Astrocyte (in vitro differentiated cells and primary cell): ENCODE measurements at places on chromosomes 1 and 21. TPM values are rescaled to one million over a fixed set of nuclear protein-coding genes. Genes with fewer than 3 reads are reported as not detected.

The SPATA46 gene
- total RNA-seq = not detected in 2 replicates

The PRKAB2 gene
- 48.5 and 49.0 TPM in 2 replicates for total RNA-seq

The KRTAP7-1 gene
- total RNA-seq = not detected in 2 replicates

The APCS gene
- total RNA-seq = not detected in 2 replicates

The TFF3 gene
- total RNA-seq = 0.84 TPM in 1 of 2 replicates, not detected in the other

The KCNC4 gene
- total RNA-seq = 2.6 and 3.1 TPM in 2 replicates

The EXTL1 gene
- total RNA-seq = 26.4 and 39.9 TPM in 2 replicates

The LRRIQ3 gene
- 0.19 and 0.52 TPM in 2 replicates for total RNA-seq

The ARHGAP29 gene
- 17.6 and 19.9 TPM in 2 replicates for total RNA-seq

DNA sequence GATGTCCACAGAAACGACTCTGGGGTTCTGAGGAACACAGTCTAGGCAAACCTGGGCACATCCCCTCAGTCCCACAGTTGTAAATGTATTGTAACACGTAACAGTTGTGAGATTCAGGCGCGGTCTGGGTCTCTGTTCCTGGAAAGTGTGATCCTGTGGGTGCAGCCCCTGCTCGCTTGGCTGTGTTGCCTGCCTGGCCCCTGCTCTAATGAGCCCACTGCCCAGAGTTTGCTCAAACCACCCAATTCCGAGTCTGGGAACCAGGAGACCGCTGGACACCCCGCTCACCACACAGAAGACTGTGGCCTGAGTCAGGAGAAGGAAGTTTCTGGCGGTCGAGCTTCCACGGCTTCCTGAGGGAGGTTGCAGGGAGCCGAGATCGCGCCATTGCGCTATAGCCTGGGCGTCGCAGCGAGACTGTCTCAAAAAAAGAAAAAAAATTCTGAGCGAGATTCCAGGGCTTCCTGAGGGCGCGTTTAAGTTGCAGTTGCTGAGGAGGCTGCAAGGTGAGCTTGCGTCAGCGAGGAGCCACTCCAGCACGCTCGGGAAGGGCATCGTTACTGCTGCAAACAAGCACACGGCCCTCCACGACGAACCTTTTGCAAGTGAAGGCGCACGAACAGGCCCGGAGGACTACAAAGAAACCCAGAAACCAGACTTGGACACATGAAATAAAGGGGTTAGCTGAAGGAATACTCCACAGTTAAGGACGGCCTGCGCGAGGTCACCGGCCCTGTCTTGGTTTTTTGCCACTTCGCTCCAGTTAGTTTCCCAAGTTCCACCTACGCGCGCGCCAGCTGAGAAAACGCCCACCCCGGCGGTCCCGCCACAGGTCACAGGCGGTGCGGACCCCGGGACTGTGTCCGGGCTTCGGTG lies 1.1 kb downstream of the C21orf58 start:
- peak; percentile 47 for DNase-seq

GRCh38 chr1:176364236-176364905 lies 98.6 kb upstream of the PAPPA2 start:
- DNase-seq = no peak

GRCh38 chr1:174671826-174672225 lies 224.1 kb downstream of the GPR52 start:
- DNase-seq = no peak

- no peak for DNase-seq
Observed at GRCh38 chr1:111222308-111223125, 5.0 kb upstream of the CHI3L2 start.

GRCh38 chr1:54842206-54842915 lies 41.2 kb upstream of the TTC22 start:
- no peak for DNase-seq

- DNase-seq = peak; percentile 16
Observed at GRCh38 chr1:110210604-110211495, 736 bp downstream of the KCNC4 start.

GRCh38 chr1:228935855-228936727 lies 200.8 kb downstream of the RHOU start:
- no peak for DNase-seq

GRCh38 chr1:221712198-221712684 lies 29.6 kb downstream of the DUSP10 start:
- peak; percentile 97 for DNase-seq

DNA sequence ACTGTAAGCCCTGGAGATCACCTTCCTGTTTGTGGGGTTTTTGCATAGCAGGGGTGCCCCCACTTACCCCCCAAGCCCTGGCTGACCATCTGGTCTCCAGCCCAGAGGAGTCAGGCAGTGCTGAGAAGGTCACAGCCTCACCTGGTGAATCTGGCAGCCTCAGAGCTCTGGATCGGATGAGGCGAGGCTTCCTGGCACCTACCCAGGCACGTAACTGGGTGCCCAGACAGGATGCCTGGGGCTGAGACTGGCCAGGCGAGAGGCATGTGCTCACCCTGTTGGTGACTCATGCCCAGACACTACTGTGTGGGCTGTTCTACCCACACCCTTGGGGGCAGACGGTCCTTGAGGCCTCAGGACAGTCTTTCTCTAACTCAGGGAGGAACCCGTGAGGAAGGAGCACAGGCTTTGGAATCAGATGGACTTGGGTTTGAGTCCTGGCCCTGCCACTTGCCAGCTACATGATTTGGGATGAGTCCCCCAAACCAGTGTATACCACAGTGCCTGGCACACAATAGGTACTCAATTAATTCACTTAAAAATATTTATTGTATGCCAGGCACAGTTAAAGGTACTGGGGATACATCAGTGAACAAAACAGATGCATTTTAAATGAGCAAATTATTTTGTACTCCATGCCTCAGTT lies 15.1 kb upstream of the PADI3 start:
- DNase-seq = peak; percentile 91

DNA sequence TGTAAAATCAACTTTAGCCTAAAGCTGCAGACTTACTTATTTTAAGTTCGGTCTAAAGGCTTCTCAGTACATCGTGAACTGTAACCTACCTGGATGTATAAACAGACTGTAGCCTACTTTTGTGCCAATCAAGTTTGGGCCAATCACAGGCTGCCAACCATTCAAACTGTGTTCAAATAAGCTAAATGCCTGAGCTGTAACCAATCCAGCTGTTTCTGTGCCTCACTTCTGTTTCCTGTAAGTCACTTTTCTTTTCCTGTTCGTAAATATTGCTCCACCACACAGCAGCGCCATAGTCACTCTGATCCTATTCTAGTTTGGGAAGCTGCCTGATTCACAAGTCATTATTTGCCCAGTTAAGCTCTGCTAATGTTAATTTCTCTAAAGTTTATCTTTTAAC lies 37.5 kb upstream of the SLAMF9 start:
- no peak for DNase-seq

DNA sequence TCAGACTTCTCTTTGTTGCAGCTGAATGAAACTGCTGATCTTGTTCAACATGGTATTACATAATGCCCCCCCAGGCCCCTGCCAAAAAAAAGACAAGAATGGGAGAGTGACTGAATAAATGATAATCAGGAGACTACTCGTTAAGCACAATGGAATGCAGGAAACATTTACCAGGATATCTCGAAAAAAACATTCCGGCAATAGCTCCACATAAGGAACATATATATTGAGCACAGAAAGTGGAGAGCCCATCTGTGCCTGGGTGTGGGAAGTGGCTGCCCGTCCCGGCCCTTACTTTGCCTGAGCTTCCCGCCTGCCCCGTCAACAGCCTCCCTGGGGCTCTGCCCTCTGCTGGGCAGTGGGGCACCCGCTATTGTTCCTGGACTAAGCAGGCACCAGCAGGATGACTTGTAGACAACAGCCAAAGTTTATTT lies 13.3 kb downstream of the TRIM11 start:
- peak; percentile 66 for DNase-seq

GRCh38 chr1:242770366-242770765 lies 245.9 kb upstream of the PLD5 start:
- no peak for DNase-seq

GRCh38 chr1:50978852-50979781 lies 9.1 kb downstream of the CDKN2C start:
- DNase-seq = no peak

DNA sequence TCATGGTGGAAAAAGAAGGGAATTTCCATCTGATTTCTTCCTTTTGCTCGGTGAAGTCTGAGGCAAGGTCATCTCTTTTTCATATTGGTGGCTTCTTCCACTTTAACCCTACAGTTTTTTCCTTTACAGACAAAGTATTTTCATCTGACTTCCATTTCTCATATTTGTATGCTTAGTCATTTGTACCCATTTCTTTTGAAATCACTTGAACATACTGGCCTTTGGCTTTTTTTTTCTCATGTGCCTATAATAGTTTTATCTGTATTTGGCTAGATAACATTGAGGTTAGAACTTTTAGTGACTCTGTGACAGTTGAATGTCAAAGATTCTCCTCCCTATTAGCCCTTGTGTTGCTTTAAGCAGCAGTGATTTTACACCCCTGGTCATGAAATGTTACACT lies 27.7 kb downstream of the IL12RB2 start:
- no peak for DNase-seq

DNA sequence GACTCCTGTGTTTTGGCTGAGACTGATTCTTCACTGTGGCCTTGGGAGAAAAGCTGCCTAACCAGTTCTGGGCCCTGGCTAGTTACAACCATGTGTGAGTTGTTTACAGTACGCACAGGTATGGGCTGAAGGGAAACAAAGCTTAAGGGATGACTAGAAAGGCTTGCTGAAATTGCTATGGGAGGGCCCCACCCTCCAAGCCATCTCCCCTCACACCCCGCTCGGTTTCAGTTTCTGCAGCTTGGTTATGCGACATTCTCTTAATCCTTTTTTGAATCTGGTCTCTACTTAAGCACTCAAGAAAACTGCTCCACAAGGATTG lies 43.1 kb downstream of the PBX1 start:
- no peak for DNase-seq
